H54 (cell line): ENCODE measurements at places on chromosomes 11 and 22.

- DNase-seq: no peak
These were observed 4.2 kb upstream of the UPK3A start for GRCh38 chr22:45280587-45280980.

DNA sequence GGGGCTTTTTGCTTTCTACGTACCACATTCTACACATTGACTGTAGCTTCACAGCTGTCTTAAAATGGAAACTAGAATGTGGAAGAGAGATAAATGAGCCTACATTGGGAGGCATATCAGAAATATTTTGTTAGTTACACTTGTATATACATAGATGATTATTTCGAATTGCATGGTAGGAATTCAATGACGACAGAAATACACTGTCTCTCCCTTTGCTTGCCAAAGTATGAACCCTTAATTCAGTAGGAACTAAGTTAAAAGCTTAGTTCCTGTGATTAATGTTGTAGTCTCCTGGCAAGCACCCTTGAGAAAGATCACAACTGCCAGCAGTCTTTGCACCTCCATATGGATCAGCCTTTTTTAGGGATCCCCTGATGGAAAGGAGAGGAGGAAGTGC lies 10.1 kb downstream of the C11orf87 start:
- DNase-seq: no peak

DNA sequence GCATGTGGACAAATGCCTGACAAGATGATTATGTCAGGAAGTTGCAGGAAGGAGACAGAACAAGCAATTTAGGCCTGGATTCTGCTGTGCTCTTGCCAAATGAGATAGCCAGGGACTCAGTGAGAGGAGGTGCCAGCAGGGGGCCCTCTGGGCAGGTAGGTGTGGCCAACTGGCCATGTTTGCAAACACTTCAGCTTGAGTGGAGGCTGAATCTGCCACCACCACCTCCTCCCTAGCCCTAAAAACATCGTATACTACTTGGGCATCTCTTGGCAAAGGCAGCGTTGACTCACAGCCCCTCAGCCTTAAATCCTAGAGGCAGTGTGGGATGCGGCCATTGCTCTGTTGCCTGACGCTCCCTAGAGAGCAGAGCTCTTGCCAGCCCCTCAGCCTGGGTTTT lies 95.1 kb upstream of the PLET1 start:
- DNase-seq: peak; percentile 25

- no peak for DNase-seq
These were observed 586 bp downstream of the LRP5 start for GRCh38 chr11:68312780-68313573.

DNA sequence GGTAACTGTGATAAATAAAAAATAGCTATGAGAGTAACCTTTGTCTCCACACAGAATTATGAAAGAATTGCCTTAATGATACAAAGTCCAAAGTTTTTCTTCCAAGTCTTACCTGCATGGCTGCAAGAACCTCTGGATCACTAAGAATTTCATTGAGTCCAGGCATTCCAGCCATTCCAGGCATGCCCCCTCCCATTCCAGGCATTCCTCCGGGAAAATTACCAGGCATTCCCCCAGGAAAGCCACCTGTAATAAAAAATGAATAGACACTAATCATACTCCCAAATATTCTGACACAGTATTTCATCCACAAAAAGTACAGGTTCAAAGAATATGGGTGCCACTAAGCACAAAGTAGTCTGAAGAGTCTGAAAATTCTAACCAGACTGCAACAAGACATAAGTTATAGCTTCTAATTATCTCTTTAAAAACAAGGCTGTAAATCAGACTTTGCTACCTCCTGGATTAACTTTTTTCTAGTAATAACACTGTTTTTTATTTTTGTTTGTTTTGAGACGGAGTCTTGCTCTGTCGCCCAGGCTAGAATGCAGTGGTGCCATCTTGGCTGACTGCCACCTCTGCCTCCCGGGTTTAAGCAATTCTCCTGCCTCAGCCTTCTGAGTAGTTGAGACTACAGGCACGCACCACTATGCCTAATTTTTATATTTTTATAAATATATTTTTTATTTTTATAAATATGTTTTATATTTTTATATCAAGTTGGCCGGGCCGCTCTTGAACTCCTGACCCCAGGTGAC lies 8.0 kb upstream of the SLC25A17 start:
- DNase-seq: no peak

DNA sequence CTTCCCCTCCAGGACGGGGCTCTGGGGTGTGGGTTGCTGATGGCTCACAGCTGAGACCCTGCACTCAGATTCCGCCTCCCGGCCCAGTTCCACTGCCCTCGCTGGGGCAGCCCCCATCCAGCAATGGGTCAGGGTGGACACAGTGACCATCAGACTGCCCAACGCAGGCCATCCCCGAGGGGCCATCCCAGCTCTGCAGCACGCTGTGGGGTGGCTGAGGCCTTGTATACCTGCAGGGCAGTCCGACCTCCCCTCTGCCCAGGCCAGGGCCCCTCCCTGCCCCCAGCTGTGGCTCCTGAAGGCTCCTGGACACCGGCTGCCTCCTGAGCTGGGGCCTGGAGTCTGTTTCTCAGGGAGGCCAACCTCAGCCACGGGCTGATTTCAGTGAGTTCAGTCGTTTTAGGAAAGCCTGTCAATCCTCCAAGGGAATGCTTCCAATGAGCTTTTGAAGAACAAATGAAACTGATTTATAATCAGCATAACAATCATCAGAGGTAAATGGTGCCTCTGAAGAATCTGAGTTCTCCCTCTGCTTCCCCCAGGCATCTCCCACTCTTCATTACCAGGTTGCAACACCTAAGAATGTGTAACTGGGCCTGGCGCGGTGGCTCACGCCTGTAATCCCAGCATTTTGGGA lies 95.1 kb downstream of the CELSR1 start:
- no peak for DNase-seq

DNA sequence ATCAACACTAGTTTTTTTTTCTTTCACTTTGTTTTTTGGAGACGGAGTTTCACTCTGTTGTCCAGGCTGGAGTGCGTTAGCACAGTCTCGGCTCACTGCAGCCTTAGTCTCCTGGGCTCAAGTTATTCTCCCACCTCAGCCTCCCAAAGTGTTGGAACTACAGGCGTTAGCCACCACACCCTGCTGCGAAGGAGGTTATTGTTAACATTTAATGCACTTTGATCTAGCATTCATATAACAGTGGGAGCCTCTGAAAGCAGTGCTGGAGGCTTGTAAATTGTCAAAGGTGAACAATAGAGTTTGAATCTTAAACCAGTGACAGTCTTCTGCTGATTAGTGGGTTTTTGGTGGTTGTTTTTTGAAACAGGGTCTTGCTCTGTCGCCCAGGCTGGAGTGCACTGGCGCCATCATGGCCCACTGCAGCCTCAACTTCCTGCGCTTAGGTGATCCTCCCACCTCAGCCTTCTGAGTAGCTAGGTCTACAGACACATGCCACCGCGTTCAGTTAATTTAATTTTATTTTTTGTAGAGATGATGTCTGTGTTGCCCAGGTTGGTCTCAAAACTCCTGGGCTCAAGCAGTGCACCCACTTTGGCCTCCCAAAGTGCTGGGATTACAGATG lies 96.9 kb upstream of the HORMAD2 start:
- no peak for DNase-seq

DNA sequence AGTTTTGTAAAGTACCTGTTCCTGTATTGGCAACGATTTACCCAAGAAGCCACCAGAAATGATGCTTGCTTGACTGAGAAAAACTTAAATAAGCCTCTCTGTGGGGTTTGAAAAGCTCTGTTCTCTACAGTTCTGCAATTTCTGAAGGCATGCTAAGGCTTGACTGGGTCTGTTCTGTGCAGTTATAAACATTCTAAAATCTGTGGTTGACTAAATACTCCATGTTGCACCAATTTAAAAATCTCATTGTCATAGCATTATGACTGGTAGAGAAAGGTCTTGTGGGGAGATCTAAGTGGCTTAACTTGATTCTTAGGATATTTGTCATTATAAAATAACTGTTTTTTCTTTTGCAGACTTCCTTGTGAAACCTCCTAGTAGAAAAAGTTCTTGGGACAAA lies 73.7 kb downstream of the MTMR3 start:
- no peak for DNase-seq

DNA sequence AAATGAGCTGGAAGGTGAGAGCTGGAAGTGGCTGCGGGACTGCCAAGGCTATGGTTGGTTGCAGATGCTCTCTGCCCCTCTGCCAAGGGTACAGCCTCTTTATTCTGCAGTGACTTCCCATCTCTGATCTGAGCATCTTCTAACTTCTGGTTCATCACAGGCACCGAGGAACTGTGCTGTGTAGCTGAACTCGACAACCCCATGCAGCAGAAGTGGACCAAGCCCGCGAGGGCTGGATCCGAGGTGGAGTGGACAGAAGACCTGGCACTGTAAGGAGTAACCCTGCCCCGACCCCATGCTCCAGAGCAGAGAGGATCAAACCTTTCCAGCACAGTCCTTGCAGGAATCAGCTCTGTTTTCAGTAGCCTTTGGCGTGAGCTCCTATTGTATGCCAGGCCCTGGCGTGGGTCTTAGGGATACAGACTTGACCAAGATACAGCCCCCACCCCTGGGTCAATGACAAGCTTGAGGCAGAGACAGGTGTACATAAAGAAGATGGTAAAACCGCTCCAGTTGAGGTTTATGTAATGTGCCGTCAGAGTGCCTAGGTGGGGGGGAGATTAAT lies 4.3 kb downstream of the C2CD2L start:
- DNase-seq: no peak

GRCh38 chr11:72738199-72739141 lies 13.7 kb downstream of the ARAP1 start:
- DNase-seq: peak; percentile 71

- no peak for DNase-seq
These were observed 16.3 kb downstream of the MYO18B start for GRCh38 chr22:25758316-25758715.

- DNase-seq: no peak
These were observed 16.0 kb upstream of the POU2AF1 start for GRCh38 chr11:111395081-111395480.

GRCh38 chr11:61092908-61093763 lies 9.2 kb upstream of the CD5 start:
- DNase-seq: no peak

DNA sequence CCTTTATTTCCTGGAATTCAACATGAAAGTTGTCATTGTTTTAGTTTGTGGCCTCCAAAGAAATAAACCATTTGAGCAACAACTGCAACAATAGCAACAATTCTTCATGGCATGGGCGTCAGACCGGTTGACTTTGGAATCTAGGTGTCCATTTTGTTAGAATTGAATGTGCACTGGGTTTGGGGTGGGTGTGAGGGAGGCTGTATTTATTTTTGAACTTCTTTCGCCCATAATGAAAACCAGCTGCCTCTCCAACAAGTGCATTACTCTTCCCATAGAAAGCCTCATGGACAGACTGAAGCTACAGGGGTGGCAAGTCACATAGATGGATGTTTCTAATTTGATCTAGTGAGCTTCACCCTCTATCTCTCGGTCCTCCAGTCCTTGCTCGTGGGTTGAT lies 85.4 kb downstream of the ADAMTS15 start:
- no peak for DNase-seq

DNA sequence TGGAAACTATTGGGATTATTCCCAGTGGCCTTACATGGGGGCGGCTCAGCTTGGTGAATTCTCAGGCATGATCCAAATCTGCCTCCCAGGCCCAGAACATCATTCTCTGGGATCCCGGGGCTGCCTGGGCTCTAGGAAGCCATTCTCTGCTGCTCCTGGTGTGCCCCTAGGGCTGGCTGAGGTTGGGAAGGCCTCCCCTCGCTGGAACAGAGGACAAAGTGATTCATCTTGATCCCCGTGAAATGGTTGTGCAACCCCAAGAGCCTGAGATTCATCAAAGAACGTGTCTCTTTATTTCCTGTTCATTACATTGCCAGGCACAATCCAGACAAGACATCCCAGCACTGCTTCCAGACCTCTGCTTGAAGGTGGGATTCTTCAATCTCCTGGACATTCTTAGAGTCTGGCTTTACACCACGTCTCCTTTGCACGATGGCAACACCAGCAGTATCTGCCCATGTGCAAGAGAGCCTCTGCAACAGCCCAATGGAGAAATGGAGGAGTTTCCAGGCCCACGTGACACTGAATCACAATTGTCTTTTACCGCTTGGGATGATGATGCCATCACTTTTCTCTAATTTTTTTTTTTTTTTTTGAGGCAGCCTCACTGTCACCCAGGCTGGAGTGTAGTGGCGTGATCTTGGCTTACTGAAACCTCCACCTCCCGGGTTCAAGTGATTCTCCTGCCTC lies 52.3 kb downstream of the TST start:
- DNase-seq: no peak

- DNase-seq: no peak
These were observed 56.0 kb downstream of the ACER3 start for GRCh38 chr11:76916712-76917111.

GRCh38 chr11:45876401-45876800 lies 9.1 kb upstream of the MAPK8IP1 start:
- DNase-seq: no peak

GRCh38 chr11:69630424-69630823 lies 10.5 kb upstream of the CCND1 start:
- no peak for DNase-seq

GRCh38 chr11:69702239-69702691 lies 1.6 kb downstream of the FGF19 start:
- DNase-seq: no peak

DNA sequence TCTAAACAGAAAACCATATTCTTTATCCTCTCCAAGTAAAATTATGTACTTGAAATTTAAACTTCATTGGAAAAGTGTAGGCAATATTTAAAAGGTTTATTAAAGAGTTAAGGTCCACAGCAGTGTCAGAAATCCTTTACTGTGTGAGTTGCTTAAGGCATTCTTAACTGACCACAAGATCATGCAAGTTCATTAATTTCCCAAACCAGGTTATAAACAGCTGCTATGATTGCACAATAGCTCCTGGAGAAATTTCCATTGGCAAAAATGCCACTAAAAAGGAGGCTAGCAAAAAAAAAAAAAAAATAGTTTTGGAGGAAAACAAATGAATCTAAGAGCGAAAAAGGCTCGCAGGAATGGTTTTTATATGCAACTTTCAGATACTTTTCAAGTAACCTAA lies 106.2 kb downstream of the ETS1 start:
- no peak for DNase-seq

DNA sequence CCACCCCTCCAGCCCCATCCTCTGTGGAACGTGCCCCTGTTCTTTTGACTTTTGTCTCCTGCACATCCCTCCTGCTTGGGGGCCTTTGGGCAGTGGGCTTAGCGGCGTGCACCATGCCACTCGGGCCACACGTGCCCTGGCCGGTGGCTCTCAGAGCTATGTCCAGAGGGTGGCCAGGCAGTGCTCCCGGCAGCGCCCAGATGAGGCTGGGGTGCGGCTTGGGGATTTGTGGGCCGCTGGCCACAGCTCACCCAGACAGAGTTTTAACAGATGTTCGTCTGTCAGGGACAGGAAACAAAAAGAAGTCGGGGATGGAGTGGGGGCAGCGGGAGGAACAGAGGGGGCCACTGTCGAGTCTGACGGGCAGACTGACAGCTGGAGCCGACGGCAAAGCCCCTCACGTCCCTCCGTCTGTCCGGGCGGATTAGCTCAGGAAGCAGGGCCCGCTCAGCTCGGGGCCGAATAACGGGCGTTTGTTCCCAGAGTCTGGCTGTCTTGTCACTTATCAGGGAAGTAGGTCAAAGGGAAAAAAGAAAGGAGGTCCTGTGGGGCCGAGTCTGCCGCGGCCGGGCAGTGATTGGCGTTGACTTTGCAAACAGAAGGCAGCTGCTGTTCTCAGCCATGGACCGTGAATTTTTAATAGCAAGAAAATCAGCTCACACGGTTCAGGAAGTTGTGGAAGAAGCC lies 61.6 kb downstream of the LRP5 start:
- DNase-seq: no peak

GRCh38 chr11:61486011-61486620 lies 22.4 kb upstream of the LRRC10B start:
- DNase-seq: no peak

- no peak for DNase-seq
These were observed 147.9 kb upstream of the PLET1 start for GRCh38 chr11:112408517-112408916.
